ENCODE measurements at places on chromosomes 11 and 22. TPM values are rescaled to one million over a fixed set of nuclear protein-coding genes. Genes with fewer than 3 reads are reported as not detected.
A peak's percentile ranks its signal among the peaks of the same experiment; 100 is the strongest.

DNA sequence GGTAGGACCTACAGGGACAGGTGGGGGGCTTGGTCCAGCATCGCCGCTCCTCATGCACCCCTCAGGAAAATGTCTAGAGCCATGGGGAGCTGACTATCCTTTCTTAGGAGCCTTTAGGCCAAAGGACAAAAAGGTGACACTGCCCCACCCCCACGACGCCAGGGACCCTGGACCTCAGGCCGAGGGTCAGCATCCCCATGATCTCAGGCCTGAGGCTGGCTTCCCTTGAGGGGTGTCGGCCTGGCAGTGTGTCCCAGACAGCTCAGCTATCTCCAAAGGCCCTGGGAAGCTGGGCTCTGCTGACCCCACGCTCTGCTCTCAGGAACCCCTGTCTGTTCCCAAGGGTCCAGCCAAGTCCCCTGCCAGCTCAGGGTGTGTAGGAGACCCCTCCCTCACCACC lies 16.3 kb downstream of the MRGPRG start:
- H3K4me1 ChIP-seq, result no peaks in the 10 kb centered on the region
- H3K4me3 ChIP-seq, result no peak overlapping the region
- H3K36me3 ChIP-seq, result no peaks in the 10 kb centered on the region
- DNase-seq, result no peak
- H3K27ac ChIP-seq, result no peak overlapping the region
- peaks cover 6% of the 10 kb centered on the region for H3K27me3 ChIP-seq

DNA sequence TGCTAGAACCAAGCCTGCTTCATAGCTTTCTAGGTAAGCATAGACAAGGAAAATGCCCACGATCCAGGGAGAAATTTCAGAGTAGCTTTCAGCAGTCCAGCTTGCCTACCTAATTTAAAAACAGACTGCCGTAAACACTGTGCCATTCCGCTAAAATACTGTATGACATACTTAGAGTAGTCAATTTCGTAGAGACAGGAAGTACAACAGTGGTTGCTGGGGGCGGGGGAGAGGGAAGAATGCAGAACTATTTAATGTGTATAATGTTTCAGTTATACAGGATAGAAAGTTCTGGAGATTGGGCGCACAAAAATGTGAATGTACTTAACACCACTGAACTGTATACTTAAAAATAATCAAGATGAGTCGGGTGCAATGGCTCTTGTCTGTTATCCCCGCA lies 56.7 kb downstream of the C11orf58 start:
- no peak overlapping the region for H3K4me3 ChIP-seq
- H3K27ac ChIP-seq, result peak overlapping the region; percentile 18
- H3K4me1 ChIP-seq, result peaks cover 22% of the 10 kb centered on the region
- H3K27me3 ChIP-seq, result no peaks in the 10 kb centered on the region
- no peaks in the 10 kb centered on the region for H3K36me3 ChIP-seq
- peak; percentile 32 for DNase-seq

DNA sequence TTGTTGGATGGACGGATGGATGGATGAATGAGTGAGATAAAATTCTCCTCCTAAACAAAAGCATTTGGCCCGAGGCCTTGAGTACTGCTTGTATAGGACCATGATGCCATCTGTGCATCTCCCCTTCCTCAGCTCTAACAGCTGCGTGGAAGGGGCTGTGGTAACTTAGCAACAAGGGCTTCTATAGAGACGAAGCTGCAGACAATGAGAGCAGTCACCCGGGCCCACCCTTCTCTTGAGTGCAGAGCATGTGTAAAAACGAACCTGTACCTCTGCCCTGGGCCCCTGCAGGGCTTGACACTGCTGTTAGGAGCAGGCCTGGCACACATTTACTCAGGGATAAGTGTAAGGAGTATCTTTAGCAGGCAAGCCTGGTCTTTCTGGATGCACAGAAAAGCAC lies 391.5 kb downstream of the CADM1 start:
- no peak for DNase-seq
- no peak overlapping the region for H3K27ac ChIP-seq
- H3K36me3 ChIP-seq, result no peaks in the 10 kb centered on the region
- no peaks in the 10 kb centered on the region for H3K4me1 ChIP-seq
- peaks cover 3% of the 10 kb centered on the region for H3K27me3 ChIP-seq
- H3K4me3 ChIP-seq, result no peak overlapping the region

DNA sequence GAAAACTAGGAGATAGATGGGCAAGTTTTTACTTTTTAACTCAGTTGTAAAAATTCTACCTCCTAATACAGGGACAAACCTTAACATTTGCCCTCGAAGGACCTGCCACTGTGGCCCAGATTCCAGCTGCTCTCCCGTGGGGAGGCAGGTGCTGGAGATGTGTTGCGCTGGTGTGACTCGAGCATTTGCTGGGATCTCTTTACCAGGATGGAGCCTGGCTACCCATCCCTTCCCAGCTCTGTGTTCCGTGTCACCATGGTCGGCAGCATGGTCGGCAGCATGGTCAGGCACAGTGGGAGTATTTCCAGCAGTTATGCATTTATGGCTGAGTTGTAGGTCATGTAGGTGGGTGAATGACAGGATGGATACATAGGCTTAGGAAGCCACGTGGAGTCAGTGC lies 41.1 kb downstream of the OTOG start:
- peaks cover 8% of the 10 kb centered on the region for H3K27me3 ChIP-seq
- H3K36me3 ChIP-seq, result no peaks in the 10 kb centered on the region
- H3K4me1 ChIP-seq, result no peaks in the 10 kb centered on the region
- H3K27ac ChIP-seq, result no peak overlapping the region

- peaks cover 1% of the 10 kb centered on the region for H3K27me3 ChIP-seq
- DNase-seq, result no peak
- H3K36me3 ChIP-seq, result no peaks in the 10 kb centered on the region
- no peak overlapping the region for H3K4me3 ChIP-seq
Observed at GRCh38 chr11:27242591-27242990, 120.4 kb downstream of the CCDC34 start.

- H3K4me3 ChIP-seq, result no peak overlapping the region
- H3K4me1 ChIP-seq, result no peaks in the 10 kb centered on the region
- H3K27me3 ChIP-seq, result no peaks in the 10 kb centered on the region
- no peaks in the 10 kb centered on the region for H3K36me3 ChIP-seq
- DNase-seq, result no peak
Observed at GRCh38 chr11:80694385-80694784, 1253.6 kb upstream of the TENM4 start.

- no peak overlapping the region for H3K4me3 ChIP-seq
- H3K27ac ChIP-seq, result peak overlapping the region; percentile 14
- H3K27me3 ChIP-seq, result no peaks in the 10 kb centered on the region
- DNase-seq, result no peak
- peaks cover 43% of the 10 kb centered on the region for H3K36me3 ChIP-seq
Observed at GRCh38 chr11:66076561-66076960, 6.5 kb downstream of the PACS1 start.

- DNase-seq, result no peak
- H3K36me3 ChIP-seq, result no peaks in the 10 kb centered on the region
- peaks cover 11% of the 10 kb centered on the region for H3K4me1 ChIP-seq
- H3K27ac ChIP-seq, result peak overlapping the region; percentile 40
- no peaks in the 10 kb centered on the region for H3K27me3 ChIP-seq
Observed at GRCh38 chr11:73428699-73429098, 52.5 kb downstream of the RELT start.

The MN1 gene
- total RNA-seq, result not detected

The CDKN1C gene
- 0.69 TPM for total RNA-seq

The OR52H1 gene
- not detected for total RNA-seq

The NLRP14 gene
- total RNA-seq, result 0.07 TPM

The ALDH3B1 gene
- not detected for total RNA-seq

Measured in activated CD4-positive, alpha-beta memory T cell treated with anti-CD3 and anti-CD28 coated beads for 36 hours (primary cell).